Renal pelvis (tissue), 12 donors: ENCODE measurements at places on chromosomes 4 and X. TPM values are rescaled to one million over a fixed set of nuclear protein-coding genes. Genes with fewer than 3 reads are reported as not detected.
A peak's percentile ranks its signal among the peaks of the same experiment; 100 is the strongest.

The TEX13C gene
- polyA plus RNA-seq: 0.04 TPM

GRCh38 chr4:100539706-100540105 is 21.9 kb upstream of the EMCN start:
- no peak for DNase-seq

DNA sequence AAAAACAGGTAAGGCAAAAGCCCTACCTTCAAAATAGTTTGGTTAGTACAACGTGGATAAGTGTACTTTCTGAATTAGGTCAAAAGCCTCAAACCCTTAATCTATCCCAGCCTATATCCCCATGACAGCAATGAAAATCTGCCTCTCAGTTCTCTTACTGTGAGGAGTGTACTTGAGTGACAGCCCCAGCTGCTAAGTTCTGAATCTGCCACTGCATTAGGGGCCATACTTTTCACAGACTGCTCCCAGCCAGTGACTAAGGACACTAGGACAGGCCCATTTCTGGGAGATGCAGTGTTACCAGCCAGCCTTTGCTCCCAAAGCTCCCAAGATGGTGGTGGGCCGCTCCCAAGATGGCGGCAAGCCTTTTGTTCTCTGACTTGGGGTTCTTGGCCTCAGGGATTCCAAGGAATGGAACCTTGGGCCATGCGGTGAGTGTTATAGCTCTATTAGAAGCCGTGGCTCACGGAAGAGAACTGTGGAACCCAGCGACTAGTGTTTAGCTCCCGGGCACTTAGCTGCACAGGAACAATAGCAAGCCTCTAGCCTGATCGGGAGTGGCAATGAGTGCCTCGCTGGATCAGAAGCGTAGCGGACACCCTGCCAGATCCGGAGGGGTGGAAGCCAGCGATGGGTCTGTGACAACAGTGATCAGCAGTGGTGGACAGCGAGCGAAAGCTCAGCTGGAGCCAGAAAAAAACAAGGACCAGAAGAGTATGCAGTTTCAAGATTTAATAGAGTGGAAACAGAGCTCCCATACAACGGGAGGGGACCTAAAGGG is 175.6 kb upstream of the NRK start:
- no peak for DNase-seq

GRCh38 chr4:2500547-2500946 is 31.6 kb downstream of the RNF4 start:
- DNase-seq: no peak

The ATP1B4 gene
- 0.19 TPM for polyA plus RNA-seq

- DNase-seq: no peak
These were observed 2.1 kb downstream of the SASH3 start for GRCh38 chrX:129781680-129782495.

DNA sequence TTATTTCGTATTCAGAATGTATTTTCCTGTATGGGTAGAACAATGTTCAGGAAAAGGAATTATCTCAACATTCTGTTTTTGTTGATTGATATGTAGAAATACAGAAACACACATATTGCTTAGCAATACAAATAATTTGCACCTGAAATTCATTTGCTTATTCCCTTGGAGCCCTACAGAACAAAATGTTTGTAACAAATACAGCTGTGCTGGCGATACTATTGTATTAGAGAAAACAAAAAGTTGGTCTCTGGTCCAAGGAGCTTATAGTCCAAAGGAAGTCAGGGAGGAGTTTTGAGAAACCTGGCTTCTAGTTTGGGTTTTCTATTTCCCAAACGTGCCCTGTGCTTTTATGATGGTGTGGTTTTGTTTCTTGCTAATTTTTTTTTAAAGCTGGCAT is 37.8 kb upstream of the CAPN6 start:
- no peak for DNase-seq

DNA sequence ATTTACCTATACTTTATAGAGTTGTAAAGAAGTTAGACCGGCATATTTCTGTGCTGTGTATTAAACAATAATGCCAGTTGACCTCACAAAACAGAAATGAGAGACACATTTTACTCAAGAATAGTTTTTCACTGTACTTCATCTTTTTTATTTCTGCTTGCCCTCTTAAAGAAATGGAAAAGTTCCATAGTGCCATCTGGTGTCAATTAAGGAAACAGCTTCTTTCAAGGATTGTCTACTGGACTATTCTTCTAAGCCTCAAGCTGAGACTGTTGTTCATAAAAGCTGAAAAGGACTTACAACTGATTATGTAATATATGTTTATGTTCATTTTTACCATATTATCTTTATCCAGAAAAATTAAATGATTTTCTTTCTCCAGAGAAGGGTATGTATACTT is 1523.7 kb downstream of the ARAP2 start:
- peak; percentile 42 for DNase-seq

The GLOD5 gene
- 1.4 TPM for polyA plus RNA-seq

The INTU gene
- polyA plus RNA-seq: 24.6 TPM

DNA sequence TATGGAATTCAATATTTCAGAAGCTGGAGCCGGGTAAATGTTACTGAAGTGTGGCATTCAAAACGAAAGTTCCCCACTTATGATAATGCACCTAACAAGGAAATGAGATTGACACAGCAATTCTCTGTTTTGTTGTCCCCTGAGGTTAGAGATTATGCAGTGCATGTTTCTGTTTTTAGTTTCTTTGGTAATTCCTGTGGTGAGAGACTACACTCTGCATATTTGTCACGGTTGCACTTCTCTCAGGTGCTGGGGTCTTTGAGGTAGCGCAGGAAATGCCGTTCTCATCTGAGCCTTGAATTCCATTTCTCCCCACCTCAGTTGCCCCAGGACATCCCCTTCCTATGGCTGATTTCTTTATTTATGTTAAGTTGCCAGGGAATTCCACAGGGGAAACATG is 15.3 kb upstream of the BEND4 start:
- no peak for DNase-seq

DNA sequence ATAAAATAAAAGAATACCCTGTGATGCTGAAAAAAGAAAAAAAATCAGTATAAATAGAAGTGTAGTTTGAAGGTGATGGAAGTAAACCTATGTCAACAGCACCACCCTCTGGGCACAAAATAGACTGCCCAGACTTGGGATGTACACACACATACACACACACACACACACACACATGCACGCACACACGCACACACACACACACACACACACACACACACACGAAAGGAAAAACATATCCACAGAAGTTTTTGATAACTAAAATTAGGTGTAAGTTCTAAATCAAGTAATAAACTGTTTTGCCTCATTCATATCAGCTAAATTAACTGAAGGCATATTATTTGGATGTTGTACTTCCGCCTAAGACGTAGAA is 40.5 kb downstream of the ANXA5 start:
- peak; percentile 43 for DNase-seq

The CYP2U1 gene
- 5.1 TPM for polyA plus RNA-seq

DNA sequence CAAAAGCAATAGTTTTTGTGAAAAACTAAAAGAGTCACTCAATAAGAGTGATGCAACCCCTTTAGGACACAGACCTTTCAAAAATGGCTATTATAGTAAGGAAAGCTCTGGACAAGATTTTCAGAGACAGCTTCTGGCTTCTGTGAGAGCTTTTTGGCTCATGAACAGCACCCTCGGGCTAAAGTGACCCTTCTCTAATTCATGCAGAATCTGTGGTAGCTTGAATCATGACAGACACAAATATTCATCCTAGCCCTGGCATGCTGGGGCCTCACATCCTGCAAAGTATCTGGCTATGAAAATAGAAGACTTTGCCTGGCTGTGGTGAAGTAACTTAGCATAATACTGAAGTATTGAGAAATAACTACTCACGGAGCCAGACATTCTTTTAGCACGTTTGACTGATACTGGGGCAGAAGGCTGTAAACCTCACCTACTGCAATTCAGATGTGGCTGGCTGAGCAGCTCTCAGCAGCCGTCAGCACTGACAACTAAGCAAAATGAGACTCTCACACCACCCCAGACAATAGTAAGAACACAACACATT is 327.3 kb downstream of the MAPK10 start:
- no peak for DNase-seq

- no peak for DNase-seq
These were observed 6.6 kb upstream of the MAGEB17 start for GRCh38 chrX:16160729-16161128.

The ZNF718 gene
- polyA plus RNA-seq: 21.7 TPM

The BMP3 gene
- 16.2 TPM for polyA plus RNA-seq

DNA sequence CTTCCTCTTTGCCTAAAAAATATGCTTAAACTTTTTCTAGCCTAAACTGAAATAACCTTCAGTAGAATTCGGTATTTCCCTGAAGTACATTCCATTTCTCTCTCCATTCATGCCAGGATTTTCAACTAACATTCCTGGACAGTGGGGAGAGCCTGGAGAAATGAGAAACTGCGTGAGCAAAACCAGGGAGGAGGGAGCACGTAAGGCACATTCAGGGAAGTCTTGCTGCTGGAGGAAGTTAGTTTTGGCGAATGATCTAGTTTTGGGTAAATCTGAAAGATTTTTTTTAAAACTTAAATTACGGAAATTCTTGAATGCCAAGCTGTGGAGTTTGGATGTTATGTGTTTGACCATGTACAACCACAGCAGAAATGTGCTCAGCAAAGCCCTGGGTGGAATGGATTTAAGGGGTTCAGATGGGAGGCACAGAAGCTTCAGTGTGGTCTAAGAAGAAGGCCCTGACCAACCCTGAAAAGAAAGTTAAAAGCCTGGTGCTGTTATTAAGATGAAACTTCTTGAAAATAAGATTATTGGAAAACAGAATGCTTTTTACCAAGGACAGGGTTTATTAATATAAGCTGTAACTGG is 347.8 kb downstream of the ANK2 start:
- DNase-seq: peak; percentile 38

DNA sequence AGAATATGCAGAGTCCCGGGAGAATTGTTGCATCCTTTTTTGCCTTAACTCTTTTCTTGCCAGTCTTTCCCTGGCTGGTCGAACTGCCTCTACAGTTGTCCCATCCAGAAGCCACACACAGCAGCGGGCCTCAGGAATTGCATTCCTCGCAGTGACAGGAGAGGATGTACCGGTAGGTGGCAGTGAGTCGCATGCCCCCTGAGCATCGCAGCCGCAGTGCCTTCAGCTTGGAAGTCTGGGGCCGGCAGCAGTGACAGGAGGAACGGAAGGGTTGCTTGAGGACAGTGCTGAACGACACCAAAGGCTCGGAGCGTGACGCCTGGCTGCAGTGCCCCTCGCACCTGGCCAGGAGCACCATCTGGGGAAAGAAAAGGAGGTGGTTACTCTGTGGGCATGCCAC is 23.5 kb downstream of the NDP start:
- DNase-seq: no peak

The NLGN3 gene
- polyA plus RNA-seq: 5.8 TPM

DNA sequence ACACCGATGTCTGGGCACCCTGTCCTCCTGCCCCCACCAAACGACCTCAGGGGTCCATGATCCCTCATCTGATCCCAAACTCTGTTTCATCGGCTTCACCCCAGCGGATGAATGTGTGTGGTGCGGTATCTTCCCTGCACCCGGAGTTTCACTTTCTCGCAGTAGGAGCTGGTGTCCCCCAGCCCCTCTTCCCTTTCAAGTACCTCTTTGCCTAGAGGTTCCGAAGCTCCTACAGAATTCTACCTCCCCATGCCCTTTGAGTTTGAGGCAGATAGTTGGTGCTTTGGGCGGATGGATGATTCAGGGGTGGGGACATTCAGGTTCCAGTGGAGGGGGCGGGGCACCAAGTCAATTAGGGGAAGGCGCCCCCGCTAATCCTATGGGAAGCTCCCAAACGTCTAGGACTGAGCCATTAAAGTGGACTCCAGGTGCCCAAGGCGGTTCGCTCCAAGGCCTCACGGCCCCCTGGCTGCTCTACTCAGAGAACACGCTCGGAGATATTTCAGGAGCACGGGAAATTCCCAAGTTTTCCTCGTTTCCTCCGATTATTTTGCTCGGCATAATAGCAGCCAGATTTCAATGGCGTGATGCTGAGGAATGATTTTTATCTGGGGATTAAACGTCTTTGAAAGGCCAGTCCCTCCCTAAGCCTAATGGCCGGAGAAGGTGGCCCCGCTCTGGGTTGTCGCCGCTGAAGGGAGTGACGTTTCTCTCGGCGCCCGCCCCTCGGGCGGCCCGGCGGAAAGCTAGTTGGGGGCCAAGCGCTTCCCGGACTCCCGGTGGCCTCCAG is 1.3 kb downstream of the MSX1 start:
- no peak for DNase-seq

DNA sequence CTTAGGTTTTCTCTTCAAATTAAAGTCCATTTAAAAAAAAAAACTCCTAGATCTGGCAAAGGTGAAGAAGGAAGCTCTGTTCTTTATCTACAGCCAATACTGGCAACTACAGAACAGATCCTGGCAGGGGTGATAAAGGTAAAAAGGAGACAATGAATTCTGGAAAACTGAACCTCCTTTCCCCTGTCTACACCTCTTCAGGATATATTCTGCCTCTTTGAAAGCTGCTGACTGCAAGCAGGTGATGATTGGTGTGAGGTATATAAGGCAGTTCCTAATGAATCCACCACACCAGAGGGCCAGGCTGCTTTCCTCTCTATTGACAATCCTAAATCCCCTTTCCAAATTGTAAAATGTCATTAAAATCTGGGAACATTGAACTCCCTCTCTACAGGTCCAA is 370.1 kb downstream of the PPP3CA start:
- no peak for DNase-seq

The NAP1L5 gene
- polyA plus RNA-seq: 12.0 TPM

DNA sequence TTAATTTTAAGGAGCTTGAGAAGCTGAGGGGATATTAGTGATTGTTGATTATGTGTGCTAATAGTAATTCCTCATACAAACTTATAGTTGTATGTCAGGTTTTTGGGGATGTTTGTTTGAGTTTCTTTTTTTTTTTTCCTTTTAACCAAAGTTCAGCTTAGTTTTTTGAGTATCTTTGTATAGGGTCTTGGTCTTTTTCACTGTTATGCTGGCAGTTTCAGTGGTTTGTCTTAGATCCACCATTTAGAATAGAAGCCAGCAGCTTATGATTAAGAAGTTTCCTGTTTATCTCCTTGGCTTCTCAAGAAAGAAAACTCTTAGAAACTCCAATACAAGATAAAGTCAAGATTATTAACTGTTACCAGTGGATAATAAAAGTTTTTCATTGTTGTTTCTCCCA is 16.1 kb downstream of the CPEB2 start:
- no peak for DNase-seq

The HMGN5 gene
- 44.3 TPM for polyA plus RNA-seq

DNA sequence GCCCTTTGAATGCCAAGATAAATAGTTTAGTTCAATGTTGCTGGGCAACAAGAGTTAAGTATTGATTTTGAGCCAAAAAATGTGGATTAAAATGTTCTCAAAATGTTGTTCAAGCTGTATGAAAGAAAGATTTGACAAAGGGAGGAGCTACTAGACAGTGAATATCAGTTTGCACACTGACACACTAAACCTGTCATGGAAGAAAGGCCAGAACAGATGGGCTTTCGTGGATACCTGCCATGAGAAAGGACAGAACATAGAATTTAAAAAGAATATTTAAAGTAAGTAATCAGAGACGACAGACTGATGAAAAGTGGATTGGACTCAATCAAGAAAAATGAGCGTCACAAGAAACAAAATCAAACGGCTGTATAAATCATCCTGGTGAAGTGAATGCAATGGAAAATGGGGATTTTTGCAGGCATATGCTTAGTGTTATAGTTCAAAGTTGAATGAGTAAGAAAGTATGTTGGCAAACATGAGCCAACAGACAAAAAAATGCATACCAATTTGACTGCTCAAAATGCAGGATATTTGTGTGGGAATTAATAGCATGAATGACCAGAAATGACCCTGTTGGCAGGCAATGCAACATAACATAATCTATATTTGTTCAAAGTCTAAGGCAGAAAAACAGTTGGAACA is 7.4 kb downstream of the PCDH18 start:
- DNase-seq: no peak

GRCh38 chr4:98496152-98496845 is 162.1 kb downstream of the TSPAN5 start:
- no peak for DNase-seq

The FGA gene
- polyA plus RNA-seq: 0.11 TPM

The CFAP299 gene
- 0.60 TPM for polyA plus RNA-seq

- DNase-seq: no peak
These were observed 39.3 kb upstream of the FAM47B start for GRCh38 chrX:34903316-34903715.
